ENCODE measurements at places on chromosomes 6 and 20.

DNA sequence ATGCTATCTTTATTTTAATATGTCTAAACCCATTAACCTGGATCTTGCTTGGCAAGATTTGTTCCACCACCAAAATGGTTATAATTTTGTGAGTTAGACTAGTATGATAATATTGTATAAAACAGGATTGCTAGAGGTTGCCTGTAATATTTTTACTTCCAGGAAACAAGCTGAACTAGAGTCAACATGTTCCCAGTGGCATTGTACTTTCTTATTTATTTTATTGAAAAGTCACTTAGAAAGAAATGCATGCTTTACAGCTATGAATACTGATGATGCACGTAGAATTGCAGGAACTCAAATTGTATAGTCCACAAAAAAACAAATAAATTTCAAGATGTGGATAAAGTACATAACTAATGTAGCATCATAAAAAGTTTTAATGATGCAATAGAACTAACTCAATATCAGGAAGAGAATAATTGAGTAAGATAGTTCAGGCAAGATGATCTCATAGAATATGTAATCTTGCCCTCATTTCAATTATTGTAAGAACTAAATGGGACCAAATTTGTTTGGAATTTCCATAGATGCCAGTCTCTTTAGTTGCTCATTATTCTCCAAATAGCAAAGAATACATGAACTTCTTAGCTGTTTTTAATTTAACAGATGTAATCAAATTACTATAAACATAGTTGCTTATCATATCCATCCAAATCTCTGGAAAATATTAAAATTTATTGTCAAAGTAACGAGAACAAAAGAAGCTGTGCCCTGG is 451.8 kb downstream of the COL12A1 start:
- DNase-seq: no peak

GRCh38 chr6:162973151-162973872 is 245.5 kb downstream of the PACRG start:
- no peak for DNase-seq

DNA sequence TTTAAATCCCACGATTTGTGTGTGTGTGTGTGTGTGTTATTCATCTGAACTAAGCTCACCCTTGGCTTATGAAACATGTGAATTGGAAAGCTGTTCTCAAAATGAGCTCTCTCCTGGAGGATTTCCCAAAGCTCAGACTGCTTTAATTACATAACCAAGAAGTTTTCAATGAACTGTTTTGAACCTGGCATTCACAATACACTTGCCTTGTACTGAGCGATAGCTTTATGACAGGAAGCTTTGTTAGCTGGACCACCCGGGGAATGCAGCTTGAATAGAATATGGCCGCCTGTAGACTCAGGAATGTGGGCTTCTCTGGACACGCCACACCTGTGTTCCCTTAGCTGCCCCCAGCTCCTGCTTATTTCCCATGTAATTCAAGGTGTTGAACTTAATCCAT is 71.4 kb upstream of the PREP start:
- DNase-seq: no peak

GRCh38 chr6:168545428-168545827 is 104.4 kb downstream of the SMOC2 start:
- DNase-seq: no peak

DNA sequence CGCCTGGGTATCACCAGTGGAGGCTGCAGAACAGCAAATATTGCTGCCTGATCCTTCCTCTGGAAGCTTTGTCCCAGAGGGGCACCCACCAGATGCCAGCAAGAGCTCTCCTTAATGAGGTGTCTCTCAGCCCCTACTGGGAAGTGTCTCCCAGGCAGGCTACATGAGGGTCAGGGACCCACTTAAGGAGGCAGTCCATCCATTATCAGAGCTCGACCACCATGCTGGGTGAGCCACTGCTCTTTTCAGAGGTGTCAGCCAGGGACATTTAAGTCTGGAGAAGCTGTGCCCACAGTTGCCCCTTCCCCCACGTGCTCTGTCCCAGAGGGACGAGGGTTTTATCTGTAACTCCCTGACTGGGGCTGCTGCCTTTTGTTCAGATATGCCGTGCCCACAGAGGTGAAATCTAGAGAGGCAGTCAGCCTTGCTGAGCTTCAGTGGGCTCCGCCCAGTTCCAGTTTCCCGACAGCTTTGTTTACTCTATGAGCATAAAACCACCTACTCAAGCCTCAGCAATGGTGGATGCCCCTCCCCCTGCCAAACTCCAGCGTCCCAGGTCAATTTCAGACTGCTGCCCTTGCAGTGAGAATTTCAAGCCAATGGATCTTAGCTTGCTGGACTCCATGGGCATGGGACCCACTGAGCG is 25.9 kb upstream of the AIG1 start:
- DNase-seq: no peak

GRCh38 chr20:36499723-36500501 is 41.4 kb upstream of the MYL9 start:
- no peak for DNase-seq

GRCh38 chr20:63032861-63033793 is 26.4 kb upstream of the BHLHE23 start:
- DNase-seq: no peak

DNA sequence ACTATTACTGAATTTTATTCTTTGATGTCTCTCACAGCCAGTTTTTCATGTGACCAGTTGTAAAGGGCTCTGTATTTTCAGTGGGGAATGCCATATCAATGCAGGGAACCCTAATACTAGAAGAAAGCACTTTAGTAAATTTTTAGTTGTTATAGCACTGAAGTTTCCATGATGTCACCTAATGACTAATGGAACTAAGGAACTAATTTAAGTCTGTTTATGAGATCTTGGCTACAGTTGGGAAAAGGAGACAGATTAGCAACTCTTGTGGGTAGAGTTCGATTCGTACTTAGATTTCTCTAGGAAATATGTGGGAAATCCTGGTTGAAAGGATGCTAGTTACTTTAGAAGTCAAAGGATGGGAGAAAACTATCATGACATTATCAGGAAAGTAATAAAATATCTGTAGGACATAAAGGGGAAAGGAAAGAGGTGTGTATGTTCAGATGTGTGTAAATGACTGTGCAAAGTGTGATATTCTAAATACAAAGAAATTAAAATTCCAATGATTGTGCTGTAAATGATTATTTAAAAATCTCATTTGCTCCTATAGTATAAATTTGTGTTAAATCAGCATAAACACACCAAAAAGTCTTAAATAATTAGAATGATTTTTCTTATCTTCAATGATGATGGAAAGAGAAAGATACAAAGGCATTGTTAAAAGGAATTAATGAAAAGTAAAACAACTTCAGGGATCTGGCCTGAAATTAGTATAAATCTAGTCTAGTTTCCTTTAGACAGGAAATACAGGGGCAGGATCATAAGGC is 103.4 kb downstream of the LRRC1 start:
- DNase-seq: no peak
